ENCODE measurements at places on chromosomes 7 and 10.

- peak; percentile 59 for DNase-seq
These were observed at the start of gene TRRAP for GRCh38 chr7:98878365-98879197. TSS of gene TRRAP (plus strand) at chr7:98878532. CDS start at chr7:98881151, 2,619 bp downstream.

GRCh38 chr10:132647424-132647823, 109.8 kb downstream of the INPP5A start:
- DNase-seq: no peak

GRCh38 chr10:127215866-127216265, 19.5 kb upstream of the INSYN2A start:
- DNase-seq: no peak

- DNase-seq: no peak
These were observed 2.0 kb downstream of the CYP26C1 start for GRCh38 chr10:93062514-93063143.

DNA sequence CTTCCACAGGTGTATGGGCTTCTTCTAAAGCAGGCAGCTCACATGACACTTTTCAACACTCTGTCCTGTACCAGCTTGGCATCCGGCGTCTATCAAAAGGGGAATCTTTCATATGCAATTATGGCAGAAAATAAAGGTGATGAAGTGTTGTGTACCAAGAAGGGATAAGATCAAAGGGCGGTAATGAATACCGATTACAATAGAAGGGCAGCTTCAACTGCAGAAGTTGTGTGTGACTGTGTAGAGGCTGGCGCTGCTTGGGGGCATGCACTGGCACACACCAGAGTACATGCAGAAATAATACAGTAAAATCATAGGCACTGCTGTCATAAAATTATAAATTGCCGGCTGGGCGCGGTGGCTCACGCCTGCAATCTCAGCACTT, 744.7 kb downstream of the LRMDA start:
- DNase-seq: no peak

GRCh38 chr10:129411772-129412171, 55.3 kb upstream of the MGMT start:
- no peak for DNase-seq

Data from NCI-H2081 (cell line).